ENCODE measurements at places on chromosomes 1 and 21.

GRCh38 chr1:168960595-168960994 lies 145.9 kb upstream of the ATP1B1 start:
- no peak for DNase-seq

GRCh38 chr1:241749945-241750695 lies 97.9 kb upstream of the EXO1 start:
- DNase-seq, result no peak

- DNase-seq, result no peak
Measured at GRCh38 chr1:199780948-199781670, 246.4 kb upstream of the NR5A2 start.

DNA sequence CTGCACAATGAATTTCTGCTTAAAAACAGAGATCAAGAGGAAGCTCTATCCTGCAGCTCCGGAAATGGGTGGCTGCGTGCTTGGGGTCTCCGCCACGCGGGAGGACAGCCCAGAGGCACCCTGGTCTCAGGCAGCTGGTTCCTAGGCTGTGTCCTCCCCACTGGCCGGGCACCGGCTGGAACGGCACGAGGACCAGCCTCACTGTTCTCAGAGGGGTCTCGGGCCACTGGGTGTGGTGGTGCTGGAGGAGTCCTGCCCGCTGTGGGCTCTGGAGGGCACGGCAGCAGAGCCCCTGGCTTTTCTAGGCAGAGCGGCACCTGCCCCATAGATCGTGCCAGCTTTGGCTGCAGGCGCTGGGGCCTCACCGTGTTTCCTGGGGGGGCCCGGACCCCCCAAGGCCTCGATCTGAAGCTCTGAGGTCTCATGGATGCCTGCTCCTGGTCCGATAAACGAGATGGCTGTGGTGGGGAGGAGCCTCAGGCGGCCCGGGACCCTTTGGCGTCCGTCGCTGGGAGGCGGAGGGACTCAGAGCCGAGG lies 8.2 kb upstream of the RNF223 start:
- DNase-seq, result no peak

- no peak for DNase-seq
Measured at GRCh38 chr1:23928789-23929188, 15.6 kb upstream of the CNR2 start.

- no peak for DNase-seq
Measured at GRCh38 chr1:20143734-20144565, 4.8 kb downstream of the PLA2G2F start.

GRCh38 chr1:151947140-151947539 lies 37.8 kb upstream of the THEM4 start:
- no peak for DNase-seq

Data from NCI-H524 (cell line).